Inflammatory macrophage treated with lipopolysaccharide for 1 hour (primary cell): ENCODE measurements at places on chromosomes 3 and 15.
A peak's percentile ranks its signal among the peaks of the same experiment; 100 is the strongest.

DNA sequence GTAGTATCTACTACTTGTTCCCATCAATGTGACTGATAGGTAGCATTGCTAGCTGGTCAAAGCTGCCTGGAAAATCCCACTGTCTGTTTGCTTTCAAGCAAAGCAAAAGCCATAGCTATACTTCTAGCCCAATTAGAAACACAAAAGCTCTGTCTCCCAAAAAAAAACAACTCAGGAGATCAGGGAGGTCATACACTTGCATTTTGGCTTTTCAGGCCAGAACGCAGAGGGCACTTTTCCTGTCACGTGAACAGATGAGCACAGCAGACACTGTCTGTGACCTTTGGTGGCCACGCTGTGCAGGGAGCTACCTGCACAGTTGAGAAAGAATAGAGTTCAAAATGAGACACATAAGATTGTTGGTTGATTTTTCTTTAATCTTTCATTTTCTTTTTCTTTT, 441.7 kb upstream of the PDZRN3 start:
- DNase-seq: no peak

GRCh38 chr15:75573648-75574384, 5.3 kb downstream of the PTPN9 start:
- DNase-seq: no peak

- no peak for DNase-seq
Measured at GRCh38 chr3:144200466-144200865, 228.8 kb downstream of the DIPK2A start.

DNA sequence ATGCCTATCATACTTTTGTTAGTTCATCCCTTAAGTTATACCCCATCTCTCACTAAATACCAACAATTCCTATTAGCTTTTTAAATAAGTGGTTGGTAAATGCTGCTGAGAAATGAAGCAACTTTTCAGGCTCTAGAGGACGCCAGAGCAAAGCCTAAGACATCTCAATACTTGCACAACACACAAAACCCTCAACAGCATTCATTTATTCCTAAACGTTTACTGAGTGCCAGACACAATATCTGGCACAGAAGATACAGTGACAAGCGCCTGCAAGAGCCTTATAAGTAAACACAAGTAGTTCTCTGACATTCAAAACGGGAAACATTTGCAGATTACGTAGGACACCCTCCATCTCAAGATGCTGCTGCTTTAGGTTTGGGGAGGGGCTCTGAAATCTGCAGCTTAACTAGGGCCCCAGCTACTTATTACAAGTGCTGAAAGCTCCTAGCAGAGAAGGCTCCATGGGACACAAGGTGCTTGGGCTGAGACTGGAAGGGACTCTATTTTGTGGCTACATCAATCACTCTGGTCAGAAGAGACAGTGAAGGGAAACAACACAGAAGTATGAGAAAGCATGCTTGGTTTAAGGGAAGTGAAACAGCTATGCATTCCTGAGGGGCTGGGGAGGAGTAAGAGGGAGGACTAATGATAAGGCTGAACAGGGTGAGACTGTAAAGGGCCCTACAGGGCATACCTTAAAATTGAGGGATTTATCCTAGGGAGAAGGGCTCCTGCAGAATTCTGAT, 311.3 kb downstream of the PLCL2 start:
- no peak for DNase-seq

DNA sequence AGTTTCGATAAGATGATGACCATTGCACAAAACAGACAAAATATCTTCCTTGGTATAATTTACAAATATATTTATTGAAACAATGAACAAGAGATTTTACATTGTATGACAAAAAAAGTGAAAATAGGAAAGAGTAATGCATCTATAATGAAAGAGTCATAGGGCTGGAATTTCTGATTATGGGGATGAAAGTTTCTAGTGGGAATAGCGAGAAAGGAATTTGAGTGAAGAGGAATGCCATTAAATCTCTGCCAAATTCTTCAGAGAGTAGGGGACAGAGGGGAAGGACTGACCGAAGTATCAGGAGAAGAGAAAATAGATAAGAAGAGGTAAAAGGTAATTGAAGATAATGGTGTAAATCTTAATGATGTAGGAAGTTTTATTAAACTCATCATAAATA, 125.4 kb downstream of the VGLL3 start:
- DNase-seq: no peak

GRCh38 chr3:171245796-171246765, 214.1 kb downstream of the TNIK start:
- DNase-seq: no peak

DNA sequence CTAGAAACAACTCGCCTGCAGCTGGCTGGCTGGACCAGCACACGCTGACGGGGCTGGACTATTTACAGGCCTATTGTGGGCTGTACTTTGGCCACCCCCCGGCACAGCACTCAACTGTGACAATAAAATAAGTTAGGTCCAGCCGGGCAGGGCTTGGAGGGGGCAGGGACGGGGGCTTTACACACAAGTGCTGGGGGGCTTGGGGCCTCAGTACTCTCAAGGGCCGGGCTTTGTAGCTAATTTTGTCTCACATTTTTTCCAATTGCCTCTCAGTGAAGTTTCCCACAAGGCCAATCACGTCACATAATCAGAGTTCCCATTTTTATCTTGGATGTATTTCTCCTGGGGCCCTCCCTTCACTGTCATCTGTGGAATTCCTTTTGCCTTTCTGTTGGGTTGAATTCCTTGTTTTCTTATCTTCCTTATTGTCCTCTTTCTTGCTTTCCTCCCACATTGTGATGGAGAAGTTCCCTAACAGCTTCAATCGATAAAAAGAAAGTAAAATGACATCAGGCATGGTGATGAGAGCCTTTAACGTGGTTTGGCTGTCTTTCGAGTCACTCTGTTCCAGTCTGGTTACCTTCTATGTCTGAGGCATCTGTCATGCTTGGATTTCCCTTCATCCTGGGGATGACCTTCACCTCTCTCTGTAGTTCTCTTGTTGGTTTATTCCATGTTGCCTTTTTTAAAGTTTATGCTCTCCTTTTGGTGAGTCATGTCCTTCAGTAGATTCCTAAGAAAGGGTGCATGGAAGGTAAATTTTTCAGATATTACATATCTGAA, 44.1 kb upstream of the CMTM7 start:
- no peak for DNase-seq

DNA sequence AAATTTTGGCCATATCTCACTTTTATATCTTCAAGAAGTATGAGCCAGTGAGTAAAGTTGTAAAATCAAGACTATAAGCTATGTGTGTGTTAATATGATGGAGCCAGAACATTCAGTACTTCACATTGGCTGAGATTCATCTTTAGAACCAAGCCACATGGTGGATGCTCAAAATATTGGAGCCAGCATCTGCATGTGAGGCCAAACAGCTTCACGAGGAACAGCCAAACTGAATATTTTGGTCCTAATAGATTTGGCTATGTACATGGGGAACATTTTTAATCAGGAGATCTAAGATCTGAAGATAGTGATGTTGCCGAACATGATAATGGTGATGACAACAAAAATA, 1089.8 kb downstream of the TUSC7 start:
- DNase-seq: no peak

DNA sequence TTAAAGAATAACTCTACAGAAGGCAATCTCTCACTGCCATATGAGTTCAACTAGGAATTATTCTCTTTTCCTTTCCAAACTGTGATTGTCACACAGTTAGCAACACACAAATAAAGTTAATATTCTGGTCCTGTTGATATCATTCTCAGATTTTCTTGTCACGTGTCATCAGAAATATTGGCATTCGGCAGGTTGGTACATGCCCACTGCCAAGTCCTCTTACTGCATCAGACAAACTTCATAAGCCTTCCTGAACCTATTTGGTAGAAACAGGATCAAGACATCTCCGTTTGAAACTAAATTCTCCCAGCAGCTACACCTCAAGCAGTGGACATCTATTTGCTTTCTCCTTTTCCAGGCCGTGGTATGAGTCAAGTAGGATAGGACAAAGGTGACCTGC, 177.9 kb upstream of the SOX2 start:
- no peak for DNase-seq

DNA sequence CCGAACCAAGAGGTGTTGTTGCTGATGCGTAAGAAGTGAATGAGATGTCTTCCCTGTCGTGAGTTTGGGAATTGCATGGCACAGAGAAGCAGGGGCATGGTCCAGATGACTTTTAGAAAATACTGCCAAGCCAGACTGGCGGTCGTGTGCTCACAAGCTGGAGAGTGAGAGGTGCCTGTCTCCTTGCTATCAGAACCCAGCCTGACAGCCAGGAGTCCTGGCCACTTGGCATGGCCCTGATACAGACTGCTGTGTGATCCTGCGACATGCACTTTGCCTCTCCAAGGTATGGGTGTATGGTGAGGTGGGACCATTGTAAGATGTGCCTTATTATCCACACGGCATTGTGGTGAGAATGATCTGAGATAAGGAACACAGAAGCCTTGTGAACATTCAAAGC, 93.0 kb downstream of the SMAD3 start:
- DNase-seq: no peak

- no peak for DNase-seq
Measured at GRCh38 chr3:184399410-184399809, 19.6 kb downstream of the CHRD start.

GRCh38 chr3:108124337-108125152, 33.7 kb upstream of the CD47 start:
- peak; percentile 85 for DNase-seq

GRCh38 chr3:84601303-84601702, 357.5 kb upstream of the CADM2 start:
- no peak for DNase-seq

- no peak for DNase-seq
Measured at GRCh38 chr3:172654470-172654869, 56.4 kb downstream of the NCEH1 start.

DNA sequence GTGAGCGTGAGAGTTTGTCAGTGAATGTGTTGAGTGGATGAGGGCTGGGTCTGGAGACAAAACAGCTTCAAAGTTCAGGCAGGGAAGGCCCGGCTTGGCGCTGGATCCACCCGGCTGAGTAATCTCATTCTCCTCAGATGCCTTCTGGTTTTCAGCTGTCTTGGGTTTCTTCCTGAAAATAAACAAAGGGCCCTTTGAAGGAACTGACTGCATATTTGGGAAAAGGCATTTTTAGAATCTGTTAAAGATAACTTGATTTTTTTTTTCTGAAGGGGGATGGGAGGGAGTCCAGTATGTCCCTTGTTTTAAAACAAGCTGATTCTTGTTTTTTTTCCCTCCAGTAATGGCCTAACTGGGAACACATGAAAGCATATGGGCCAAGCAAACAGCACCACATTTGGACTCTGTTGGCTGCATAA, 86.4 kb downstream of the TIGIT start:
- no peak for DNase-seq

DNA sequence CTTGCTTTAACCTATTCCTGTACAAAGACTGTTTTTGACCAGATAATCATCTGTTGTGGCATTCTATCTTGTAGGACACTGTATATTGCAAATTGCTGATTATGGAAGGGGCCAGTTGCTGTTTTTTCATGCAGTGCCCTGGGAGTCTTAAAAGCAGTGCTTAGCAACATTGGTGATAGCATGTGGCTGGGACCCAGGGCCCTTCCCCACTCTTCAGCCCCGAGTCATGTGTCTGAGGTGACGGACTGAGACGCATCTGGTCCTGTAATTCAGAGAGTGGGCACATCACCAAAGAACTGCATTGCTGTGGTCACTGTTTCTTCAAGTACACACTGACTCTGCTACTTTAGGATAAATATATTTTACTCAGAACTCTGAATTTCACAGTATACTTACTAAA, 63.4 kb downstream of the SNRK start:
- no peak for DNase-seq

DNA sequence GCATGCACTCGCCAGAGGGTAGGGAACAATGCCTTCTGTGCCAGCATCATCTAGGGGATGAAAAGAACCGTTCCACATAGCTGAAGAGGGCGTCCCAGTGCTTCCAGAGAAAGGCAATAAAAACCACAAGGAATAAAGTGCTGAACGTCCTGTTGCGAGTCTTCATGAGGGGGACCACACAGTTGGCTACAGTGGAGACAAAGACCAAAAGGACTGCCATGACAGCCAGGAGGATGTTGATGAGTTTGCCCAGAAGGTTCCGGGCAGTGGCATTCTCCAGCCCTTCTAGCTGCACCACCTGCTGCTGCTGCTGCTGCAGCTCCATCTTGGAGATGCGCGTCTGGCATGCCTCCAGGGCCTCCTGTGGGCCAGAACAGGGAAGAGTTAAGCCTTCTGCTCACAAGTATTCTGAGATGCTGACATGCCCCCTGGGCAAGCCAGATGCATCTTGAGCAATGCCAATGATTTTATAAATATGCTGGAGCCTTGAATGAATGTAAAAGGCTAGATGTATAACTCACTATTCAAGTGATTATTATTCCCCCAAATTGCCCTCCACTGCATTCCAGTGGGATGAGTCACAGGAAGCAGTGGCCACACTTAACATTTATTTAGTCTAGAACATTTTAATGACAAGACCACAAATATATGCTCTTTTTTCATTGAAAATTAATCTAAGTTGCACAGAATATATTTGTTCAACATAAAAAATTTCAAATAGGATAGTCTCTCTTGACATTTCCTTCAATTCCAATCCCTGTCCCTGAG, 45.1 kb upstream of the PLXND1 start:
- DNase-seq: no peak

DNA sequence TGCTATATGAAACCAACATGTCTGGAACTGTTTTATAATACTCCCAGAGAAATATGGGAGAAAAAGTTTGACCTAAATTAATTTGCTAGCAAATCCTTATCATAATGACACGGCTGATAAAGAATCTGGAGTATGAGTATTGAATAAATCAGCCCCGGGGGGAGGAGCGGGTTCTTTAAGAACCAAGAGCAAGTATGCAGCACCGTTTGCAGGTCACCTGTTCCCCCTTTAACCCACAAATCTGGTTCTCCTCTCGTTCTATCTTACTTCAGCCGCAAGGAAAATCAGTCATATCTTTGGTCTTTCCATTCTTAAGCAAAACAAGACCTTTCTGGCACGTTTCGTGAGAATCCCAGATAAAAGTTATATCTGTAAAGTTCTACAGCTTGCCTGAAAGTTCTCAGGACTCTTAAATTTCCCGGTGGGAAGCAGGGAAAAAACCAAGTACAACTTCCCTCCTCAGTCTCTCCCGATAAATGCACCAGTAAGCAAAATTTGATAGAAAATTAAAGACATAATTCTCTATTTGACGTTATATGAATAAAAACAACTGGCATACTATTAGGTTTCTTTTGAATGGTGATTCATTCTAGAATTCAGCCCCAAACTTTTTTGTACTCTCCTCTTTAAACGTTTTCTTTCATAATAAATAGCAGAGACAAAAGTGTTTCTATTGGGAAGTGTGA, 348.6 kb downstream of the ZBBX start:
- no peak for DNase-seq

DNA sequence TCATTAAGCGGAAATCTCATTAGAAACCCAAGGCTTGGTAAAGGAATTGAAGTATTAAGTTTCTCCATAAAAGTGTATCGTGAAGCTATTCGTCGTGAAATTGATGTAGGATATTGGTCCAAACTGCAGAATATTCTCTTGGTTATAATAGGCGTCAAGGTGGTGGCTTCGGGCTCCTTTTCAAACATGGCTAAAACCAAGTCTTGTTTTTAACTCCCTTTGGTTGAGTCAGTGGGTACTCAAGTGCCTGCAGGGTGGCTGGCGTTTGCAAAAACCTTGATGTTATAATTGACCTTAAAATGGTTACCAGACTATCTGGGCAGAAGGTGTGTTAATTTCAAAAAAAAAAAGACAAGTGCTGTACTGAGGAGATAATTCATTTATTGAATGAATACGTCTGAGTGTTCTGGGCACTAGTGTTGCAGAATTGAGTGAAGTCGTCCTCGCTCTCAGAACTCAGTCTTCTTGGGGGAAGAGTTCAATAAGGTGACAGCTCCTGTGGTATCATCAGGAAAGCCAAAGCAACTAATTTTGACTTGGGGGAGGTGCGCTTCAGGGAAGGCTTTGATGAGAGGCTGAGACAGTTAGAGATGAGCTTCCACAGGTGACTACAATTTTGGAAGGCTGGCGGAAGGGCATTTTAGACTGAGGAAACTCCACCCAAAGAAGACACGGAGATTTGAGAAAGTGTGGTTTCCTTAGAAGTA, 1.5 kb downstream of the UBE2Q2 start:
- no peak for DNase-seq
